Progenitor cell of endocrine pancreas (in vitro differentiated cells): ENCODE measurements at places on chromosomes 1 and 21.

DNA sequence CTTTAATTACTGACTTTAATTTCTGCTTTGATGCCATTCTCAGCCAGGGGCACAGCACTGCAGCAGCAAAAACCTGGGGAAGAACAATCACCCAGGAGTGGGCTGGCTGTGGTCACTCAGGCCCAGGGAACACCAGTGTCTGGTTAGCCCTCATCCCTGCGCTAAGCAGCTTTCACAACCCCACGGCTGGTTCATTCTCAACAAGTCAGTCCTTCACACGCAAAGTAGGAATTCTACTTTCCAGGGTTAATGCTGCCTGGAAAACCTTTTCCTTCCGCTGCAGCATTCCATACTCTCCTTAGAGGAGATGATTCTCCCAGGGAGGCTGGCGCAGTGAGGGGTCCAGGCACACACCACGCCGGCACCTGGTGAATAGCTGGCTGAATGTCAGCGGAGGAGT is 24.3 kb upstream of the KCNE1 start:
- no peak for DNase-seq

DNA sequence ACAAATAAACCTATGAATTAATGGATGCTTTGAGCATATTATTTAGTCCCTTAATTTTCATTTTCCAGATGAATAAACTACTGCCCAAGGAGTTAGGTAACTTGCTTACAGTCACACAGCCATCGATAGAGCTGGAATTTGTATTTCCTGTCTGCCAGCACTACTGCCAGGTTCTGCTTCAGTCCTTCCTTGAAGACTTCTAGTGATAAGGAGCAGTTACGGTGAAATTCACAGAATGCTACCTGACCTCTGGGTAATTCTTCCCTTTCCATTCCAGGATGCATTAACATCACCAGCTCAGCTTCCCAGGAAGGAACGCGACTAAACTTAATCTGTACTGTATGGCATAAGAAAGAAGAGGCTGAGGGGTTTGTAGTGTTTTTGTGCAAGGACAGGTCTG is 11.2 kb downstream of the CD160 start:
- DNase-seq, result no peak

GRCh38 chr1:231847612-231848397 is 221.2 kb downstream of the DISC1 start:
- no peak for DNase-seq

GRCh38 chr1:67815303-67816094 is 17.8 kb downstream of the GNG12 start:
- no peak for DNase-seq

GRCh38 chr1:50074931-50075330 is 33.8 kb upstream of the ELAVL4 start:
- DNase-seq, result no peak

DNA sequence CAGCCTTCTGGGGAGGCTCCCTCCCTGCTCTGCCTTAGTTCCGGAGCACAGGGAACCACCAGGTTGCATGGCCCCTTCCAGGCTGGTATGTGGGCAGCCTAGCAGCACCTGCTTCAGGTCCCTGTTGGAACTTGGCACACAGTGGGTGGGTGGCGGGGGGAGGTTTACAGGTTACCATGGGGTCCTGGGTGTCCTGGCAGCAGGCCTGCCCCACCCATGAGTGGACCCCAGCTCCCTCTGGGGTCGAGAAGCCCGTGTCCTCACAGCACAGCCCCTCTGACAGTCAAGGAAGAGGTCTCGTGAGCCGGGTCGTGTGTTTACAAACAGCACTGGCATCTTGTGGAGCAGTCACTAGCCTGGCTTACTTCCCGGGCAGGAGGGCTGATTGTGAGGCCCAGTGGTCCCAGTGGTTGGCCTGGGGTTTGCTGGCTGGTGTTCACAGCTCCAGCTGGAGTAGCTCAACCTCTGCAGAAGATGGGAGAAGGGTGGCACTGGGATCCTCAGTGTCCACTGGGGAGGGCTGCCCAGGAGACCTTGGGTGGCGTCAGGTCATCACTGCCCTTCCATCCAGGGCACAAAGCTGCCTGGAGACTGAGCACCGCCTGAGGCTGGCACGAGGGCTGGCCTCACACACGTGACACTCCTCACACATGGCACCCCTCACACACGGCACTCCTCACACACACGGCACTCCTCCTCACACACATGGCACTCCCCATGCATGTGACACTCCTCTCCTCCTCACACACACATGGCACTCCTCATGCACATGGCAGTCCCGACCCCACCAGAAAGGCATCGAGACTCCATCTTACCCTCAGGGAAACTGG is 100.9 kb downstream of the RIPK4 start:
- no peak for DNase-seq

- no peak for DNase-seq
Observed at GRCh38 chr1:150386592-150386991, 22.6 kb downstream of the RPRD2 start.

- DNase-seq, result no peak
Observed at GRCh38 chr1:47295579-47295978, 18.4 kb downstream of the STIL start.

DNA sequence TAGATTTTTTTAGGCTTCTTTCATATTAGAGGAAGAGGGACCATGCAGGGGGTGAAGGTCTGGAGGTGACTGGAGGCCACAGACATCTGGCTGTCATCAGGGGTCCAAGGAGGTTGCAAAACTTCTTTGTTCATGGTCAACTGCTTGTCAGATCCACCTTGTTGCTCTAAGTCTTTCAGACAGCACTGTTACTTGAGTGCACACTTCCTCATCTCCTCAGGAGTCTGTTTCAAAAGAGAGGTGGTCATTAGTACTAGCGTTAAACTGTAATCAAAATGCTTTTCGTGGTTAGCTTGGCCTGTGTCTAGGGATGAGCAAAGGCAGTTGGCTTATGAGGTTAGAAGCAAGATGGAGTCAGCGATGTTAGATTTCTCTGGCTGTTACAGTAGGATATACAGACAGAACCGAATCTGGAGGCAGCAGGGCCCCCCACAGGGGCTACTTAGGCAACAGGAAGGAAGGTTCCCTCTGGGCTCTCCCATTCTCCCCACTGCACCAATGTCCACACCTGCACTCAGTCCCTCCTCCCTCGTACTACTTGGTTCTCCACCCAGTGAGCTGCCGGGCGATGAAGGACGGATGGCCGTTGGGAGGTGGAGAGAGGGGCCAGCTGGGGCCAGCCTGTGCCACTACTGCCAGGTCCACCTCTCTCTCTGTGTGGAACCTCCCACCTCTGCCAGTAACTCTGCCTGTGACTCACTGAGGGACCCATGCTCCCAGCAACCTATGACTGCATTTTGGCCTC is 57.2 kb downstream of the TOR1AIP2 start:
- DNase-seq, result no peak
